ENCODE measurements at places on chromosomes 7 and 10.

GRCh38 chr10:96651998-96652431 lies 65.2 kb upstream of the TM9SF3 start:
- no peak for DNase-seq

DNA sequence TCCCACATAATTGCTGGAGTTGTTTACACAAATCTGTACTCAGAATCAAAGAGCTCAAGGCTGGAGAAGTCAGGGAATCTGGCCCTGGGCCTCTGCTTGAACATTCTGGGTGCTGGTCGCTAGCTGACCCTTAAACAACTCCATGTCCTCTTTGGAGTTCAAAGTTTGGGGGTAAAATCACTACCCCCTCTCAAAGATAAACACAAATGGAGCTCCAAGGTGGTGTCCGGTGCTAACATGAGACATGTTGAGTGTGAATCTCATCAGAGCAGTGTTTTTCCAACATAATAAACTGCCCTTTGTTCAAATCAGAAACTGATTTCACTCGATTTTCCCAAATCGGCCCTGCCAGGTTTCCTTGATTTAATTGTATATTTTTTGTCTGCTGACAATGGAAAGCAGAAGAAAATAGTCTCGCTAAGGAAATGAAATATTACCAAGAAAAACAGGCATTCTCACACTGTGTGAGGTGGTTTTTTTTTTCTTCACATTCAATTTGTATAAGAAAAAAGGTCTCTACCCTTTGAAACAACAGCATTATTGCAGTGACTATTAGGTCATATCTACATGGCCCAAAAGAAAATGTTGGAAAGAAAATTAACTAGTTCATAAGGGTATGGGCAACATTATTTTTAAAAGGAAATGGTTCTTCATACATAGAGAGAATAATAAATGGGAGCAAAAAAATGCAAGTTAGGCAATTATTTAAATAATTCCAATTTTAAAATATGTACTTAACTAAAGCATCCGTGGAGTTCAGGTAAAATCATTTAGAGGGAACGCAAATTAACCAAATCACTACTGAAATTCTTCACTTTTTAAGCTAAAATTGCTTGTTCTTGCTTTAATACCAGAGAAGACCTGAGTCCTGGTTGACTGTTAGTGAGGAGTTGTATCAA lies 56.1 kb upstream of the CAPZA2 start:
- no peak for DNase-seq

GRCh38 chr10:133276435-133277201 lies at the start of gene ADAM8:
ADAM8 (minus strand) TSS chr10:133276868; CDS start chr10:133276817, 51 bp downstream.
- DNase-seq = no peak

- DNase-seq = no peak
Observed at GRCh38 chr10:88108115-88108610, 244.7 kb downstream of the PTEN start.

- no peak for DNase-seq
Observed at GRCh38 chr10:77716458-77717317, 79.1 kb upstream of the KCNMA1 start.

GRCh38 chr7:111633878-111634277 lies 71.6 kb upstream of the IMMP2L start:
- DNase-seq = no peak

DNA sequence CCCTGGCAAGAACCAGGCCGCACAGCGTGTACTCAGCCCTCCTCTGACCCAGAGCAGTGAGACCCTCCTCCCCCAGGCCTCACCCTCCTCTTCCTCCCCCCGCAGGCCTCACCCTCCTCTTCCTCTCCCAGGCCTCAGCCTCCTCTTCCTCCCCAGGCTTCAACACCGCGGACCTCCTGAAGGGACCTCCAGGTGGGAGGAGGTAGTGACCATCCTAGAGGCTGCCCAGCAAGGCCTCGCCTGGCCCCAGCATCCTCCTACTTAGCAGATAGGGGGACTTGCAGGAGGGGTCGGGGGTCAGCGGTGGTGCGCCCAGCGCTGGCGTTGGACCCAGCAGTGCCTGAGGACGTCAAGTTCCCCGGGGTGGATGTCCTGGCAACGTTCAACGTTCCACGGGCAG lies 270.8 kb downstream of the ELFN1 start:
- no peak for DNase-seq

- no peak for DNase-seq
Observed at GRCh38 chr10:101774589-101775272, 1.2 kb downstream of the FGF8 start.

- DNase-seq = no peak
Observed at GRCh38 chr7:5677538-5678294, 103.7 kb downstream of the RNF216 start.

GRCh38 chr10:92822964-92823363 lies 25.4 kb upstream of the EXOC6 start:
- DNase-seq = no peak

DNA sequence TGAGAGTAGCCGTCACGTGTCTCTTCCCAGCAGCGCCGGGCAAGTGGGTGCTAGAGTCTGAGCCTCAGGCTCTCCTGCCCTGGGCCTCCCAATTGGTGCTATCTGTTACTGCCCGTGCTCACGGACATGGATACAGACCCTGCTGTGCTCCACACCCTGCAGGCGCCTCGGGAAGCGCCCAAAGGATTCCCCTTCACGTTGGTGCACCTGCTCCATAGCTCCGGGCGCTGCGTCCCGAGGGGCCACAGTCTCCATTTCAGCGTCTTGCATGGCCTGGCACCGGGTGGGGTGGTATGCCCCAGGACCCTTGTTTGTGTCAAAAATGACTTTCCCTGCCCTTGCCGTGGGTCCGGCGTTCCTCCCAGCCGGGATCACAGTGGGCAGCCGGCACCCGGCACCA lies 13.8 kb upstream of the ZNF212 start:
- DNase-seq = no peak

- DNase-seq = no peak
Observed at GRCh38 chr10:71797533-71798307, 24.4 kb upstream of the VSIR start.

- DNase-seq = no peak
Observed at GRCh38 chr7:98831641-98832221, 38.1 kb downstream of the TMEM130 start.

GRCh38 chr7:124667312-124668153 lies 98.1 kb downstream of the GPR37 start:
- no peak for DNase-seq

GRCh38 chr7:17069146-17069545 lies 187.4 kb upstream of the AGR3 start:
- DNase-seq = no peak

DNA sequence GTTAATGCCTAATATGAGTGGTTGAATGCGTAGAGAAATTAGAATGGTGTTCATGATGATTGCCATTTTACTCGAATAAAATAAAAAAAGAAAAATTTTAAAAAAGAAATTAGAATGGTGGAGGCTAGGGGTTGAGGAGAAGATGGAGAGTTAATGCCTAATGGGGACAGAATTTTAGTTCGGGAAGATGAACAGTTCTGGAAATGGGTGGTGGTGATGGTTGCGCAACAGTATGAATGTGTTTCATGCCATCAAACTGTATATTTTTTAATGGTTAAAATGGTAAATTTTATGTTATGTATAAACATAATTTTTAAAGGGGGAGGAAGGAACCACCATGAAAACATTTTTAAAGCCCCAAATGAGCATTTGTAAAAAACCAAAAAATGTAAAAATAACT lies 140.1 kb upstream of the AGK start:
- no peak for DNase-seq

GRCh38 chr7:70349819-70350218 lies 751.5 kb downstream of the AUTS2 start:
- DNase-seq = no peak

- no peak for DNase-seq
Observed at GRCh38 chr10:110360857-110361474, 56.2 kb upstream of the SMNDC1 start.
